ENCODE measurements at places on chromosomes 7 and 10.

GRCh38 chr7:145224775-145225174 is 388.9 kb upstream of the TPK1 start:
- DNase-seq: no peak

GRCh38 chr7:106317971-106318370 is 33.2 kb upstream of the NAMPT start:
- no peak for DNase-seq

DNA sequence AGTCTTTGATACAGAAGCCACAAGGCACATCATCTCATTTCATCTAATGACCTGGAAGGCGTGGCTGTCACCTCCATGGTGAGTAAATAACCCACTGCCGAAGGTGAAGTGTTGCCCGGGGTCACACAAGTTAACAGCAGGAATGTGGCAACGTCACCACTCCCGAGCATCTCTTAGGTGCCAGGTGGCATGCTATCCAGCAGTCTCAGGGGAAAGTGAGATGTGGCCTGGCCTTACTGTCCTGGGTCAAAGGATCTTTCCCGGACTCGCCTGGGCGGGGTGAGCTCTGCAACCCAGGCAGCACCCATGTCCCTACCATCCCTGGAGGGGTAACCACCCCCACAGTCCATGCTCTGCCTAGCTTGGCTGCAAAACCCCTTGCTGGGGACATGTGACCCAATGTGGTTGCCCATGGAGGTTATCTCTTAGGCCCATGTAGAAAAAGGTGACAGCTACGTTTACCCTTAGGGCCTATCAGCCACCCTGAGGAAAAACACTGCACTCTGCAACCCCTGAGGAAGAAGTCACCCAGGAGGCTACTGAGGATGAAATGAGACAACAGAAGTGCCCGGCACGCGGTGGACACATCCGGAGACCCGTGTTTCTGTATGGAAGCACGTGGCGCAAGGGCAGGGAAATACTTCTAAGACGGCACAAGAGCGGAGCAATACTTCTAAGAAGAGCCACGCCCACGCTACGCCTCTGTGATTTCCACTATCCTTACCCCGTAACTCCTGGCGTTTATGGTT is 52.0 kb downstream of the BAIAP2L1 start:
- DNase-seq: no peak

DNA sequence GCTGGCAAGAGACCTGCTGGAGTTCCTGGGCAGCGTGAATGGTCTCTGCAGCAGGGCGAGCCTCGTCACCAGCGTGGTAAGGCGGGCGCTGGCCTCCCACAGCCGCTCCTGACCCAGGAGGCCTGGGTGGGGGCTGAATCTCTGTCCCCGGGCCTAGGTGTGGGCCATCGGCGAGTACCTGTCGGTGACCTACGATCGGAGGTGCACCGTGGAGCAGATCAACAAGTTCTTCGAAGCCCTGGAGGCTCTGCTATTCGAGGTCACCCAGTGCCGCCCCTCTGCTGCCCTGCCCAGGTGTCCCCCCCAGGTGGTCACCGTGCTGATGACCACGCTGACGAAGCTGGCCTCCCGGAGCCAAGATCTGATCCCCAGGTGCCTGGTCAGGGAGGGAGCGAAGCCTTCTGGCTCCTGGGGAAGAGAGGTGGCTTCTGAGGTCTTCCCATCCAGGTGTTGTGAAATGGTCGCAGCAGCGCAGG is 15.1 kb downstream of the AP5Z1 start:
- no peak for DNase-seq

DNA sequence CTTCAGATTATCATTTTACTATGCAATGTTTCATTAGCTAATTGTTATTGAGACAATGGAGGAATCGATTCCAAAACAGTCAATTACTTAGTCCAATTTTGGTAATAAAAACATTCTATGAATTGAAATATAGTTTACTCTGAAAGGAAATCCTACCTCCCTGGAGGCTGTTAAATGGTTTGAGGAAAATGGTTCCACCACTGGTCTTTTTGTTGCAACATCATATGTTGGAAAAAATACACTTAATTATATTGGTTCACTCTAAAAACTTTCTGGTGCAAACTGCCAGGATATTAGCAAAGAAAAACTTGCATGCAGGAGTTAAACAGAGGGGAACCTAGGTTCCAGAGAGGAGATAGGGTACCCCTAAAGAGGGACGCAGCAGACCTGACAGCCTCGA is 267.3 kb upstream of the LYZL1 start:
- DNase-seq: no peak

DNA sequence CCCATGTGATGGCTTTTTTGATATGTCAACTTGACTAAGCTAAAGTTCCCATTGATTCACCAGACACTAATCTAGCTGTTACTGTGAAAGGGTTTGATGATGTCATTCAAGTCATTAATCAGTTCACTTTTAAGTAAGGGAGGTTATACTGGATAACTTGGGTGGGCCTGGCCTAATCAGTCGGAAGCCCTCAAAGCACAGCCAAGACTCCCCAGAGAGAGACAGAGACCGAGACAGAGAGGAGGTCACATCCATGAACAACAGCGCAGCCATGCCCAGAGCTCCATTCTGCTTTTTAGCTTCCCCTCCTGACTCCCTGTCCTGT is 103.4 kb downstream of the TRIL start:
- DNase-seq: no peak

DNA sequence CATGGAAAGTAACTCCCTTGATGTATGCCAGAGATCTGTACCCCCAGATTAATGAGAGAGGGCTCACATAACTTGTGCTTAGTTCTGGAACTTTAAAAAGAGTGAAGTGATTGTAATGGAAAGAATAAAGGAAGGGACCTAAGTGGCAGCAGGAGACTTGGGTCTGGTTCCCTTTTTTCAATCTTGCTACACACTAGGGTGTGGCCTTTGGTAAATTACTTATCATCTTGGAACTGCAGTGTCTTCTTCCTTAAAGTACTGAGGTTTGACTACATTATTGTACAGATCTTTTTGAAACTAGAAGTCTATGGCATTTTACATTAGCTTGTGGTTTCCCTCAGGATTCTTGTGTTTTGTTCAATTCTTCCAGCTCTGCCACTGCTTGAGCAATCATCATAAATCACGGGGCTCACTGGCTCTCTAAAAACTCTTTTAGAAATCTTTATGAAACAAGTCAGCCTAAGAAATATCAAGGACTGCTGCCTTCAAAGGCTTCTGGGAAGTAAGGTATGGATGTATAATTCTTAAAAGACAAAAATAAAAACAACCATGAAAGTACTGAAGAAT is 22.5 kb upstream of the CHRM2 start:
- DNase-seq: no peak

- DNase-seq: no peak
Measured at GRCh38 chr7:129388333-129389098, 45.7 kb upstream of the STRIP2 start.

DNA sequence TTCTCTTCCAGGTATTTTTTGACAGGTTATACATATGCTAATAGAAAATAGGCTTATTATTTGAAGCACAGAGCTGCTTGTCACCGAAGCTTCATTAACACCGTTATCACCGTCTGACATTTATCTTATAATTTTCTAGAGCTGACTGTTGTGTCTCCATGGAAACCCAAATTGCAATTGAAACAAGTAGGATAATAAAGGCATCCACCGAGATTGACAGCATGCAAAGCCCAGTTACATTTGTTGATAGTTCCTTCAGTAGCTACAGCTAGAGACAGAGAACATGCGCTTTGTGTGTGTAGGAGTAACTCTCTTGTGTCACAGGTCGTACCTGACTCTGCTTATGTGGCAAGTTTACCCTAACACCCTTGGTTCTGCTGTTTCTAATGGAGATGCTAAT is 135.6 kb downstream of the CELF2 start:
- no peak for DNase-seq

- DNase-seq: no peak
Measured at GRCh38 chr7:148291799-148292198, 298.8 kb upstream of the C7orf33 start.

DNA sequence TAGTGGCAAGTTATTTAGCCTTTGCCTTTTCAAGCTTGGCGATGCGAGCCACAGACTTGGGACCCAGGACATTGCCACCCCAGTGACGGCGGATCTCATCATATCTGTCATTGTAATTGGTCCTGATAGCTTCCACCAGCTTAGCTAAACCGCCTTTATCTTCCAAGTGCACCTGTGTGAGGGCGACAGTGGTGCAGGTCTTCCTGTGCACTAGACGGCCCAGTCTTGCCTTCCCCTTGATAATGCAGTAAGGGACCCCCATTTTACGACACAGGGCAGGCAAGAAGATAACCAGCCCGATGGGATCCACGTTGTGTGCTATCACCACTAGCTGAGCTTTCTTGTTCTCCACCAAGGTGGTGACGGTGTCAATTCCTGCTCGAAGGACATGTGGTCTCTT is 99.6 kb upstream of the ITGB1 start:
- no peak for DNase-seq

DNA sequence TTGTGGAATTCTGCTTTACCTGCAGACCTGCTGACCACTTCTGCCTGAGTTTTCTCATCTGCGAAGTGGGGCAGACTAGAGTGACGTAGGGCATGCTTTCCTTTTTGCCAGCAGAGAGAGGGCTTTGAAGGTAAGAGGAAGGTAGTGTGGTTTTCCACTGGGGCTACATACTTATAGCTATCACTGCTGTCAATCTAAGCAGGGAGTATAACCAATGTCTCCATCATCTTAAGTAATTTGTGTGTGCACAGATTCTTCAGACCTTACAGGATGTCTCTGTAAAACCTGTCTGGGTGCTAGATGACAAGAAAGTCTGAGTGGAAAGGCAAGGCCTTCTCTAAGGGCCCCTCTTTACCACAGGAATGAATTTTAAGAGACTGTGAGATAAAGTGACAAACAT is 106.8 kb downstream of the RBM20 start:
- DNase-seq: no peak

GRCh38 chr10:77873536-77874380 is 52.8 kb downstream of the DLG5 start:
- no peak for DNase-seq

DNA sequence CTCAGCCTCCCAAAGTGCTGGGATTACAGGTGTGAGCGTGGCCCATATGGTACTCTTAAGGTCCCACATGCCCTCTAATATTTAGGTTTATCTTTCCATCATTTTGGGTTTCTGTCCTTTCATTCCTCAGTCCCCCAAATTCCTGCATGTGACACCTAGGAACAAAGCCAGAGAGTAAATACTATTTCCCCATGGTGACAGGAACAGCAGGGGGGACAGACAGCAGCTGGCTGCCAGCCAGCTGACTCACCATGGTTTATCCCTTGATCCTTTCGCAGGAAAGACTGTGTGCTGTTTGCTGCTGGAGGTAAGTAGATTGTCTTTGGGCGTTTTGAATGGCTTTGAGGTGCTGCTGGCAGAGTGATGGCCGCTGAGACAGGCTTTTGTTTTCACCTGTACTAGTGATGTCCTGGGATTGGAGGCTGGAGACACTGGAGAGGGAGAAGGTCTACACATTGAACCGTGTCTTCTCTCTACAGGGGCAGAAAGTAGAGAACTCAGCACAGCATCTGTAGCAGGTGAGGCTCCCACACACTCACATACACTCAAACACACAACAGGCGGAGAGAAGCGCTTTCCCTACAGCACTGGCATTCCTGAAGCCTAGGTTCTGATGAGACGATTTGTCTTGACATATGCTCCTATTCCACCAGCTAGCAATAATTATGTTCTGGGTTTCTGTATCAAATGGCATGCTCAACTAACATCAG is 83.7 kb upstream of the EFCAB10 start:
- DNase-seq: no peak

DNA sequence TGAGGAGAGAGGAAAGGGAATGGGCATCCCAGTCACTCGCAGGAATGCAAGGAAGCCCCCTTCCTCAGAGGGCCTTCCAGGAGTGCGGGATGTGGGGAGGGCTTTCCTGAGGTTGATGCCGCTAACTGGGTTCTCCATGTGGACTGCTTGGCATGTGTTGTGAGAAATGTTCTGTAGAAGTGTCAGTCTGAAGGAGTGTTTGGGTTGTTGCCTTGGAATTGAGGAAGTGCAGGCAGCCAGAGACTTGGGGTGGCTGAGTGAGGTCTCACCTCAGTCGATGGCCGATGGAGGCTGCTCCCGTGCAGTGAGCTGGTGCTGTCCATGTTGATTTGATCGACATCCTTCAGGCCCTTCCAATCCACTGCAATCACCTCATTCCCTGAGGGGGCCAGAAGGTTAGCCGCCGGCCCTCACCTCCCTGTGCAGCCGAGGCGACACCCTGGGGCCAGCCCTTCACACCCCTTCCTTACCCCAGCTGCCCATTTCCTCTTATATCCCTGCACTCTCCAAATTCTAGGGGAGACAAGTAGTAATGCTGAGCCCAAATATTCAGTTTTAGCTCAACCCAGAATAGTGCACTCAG is 2.7 kb downstream of the FAM131B start:
- DNase-seq: no peak

- DNase-seq: no peak
Measured at GRCh38 chr7:128364166-128364870, 2.8 kb upstream of the PRRT4 start.

DNA sequence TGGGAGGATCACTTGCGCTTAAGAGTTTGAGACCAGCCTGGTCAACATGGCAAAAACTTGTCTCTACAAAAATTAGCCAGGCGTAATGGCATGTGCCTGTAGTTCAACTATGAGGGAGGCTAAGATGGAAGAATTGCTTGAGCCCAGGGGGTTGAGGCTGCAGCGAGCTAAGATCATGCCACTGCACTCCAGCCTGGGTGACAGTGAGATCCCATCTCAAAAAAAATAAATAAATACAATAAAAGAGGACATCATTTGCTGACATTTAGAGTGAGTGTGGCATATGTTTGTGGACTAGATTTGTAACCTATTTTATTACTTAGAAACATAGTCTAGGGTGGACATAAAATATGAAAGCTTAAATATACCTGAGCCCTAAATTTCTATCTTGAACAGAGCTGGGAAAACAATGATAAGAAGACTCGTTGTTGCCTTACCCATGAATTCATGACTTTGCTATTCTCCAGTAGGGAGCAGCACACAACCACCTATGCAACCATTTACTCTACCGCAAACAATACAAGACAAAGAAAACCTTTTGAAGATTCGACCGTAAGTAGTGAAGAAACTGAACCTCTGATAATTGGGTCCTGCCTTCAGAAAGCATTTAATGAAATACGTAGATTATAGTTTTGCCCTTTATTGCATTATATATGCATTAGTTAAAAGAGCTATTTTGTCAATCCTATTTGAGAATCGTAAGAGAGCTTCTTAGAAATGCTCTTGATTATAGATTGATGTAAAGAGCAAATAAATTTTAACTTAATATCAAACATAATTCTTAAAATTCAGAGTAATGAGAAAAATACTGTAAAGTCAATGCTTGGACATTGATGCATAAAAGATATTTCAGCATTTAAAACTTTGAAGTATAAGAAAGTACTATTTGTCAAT is 83.5 kb downstream of the GNAT3 start:
- DNase-seq: no peak

DNA sequence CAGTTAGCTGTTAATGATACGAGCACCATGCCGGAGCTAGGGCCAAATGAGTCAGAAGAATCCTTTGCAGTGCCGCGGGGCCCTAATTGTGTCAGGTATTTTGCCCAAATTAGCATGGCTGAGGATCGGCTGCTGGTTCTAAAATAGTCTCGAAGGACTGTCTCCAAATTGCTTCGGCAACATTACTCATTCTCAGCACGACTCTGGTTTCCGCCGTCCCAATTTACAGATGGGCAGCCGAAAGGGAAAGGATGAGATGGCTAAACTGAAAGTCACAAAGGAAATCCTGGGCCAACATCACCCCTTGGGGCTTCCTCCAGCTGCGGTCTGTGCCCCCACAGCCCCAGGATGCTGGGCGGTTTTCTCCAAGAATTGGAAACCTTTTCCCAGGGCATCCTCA is 351.4 kb downstream of the PAXIP1 start:
- no peak for DNase-seq
